ENCODE measurements at places on chromosomes 2 and 18. TPM values are rescaled to one million over a fixed set of nuclear protein-coding genes. Genes with fewer than 3 reads are reported as not detected.

- peak; percentile 83 for DNase-seq
These were observed 31.6 kb upstream of the CCDC195 start for GRCh38 chr2:224747765-224748164.

The MAP3K19 gene
- polyA plus RNA-seq, result not detected

The SERPINB12 gene
- not detected for polyA plus RNA-seq

The ERMN gene
- 73.4 TPM for polyA plus RNA-seq

The NFATC1 gene
- polyA plus RNA-seq, result 5.5 TPM
